ENCODE measurements at places on chromosomes 16 and 17.

- DNase-seq, result no peak
Measured at GRCh38 chr16:79213214-79213613, 387.3 kb downstream of the MAF start.

DNA sequence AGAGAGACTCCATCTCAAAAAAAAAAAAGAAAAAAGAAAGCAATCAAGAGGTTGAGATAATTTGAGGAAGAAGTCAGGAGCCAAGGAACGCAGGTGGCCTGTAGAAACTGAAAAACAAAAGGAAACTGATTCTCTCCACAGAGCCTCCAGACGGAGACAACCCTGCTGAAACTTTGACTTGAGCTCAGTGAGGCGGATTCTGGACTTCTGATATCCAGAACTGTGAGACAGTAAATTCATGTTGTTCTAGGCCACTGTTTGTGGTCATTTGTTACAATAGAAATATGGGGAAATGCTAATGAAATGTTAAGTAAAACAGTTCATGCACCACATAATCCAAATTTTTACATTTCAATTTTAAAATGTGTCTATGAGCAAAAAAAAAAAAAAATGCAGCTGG, 5.2 kb downstream of the MBTPS1 start:
- no peak for DNase-seq

GRCh38 chr16:50731130-50731988, 10.5 kb upstream of the CYLD start:
- DNase-seq, result no peak

DNA sequence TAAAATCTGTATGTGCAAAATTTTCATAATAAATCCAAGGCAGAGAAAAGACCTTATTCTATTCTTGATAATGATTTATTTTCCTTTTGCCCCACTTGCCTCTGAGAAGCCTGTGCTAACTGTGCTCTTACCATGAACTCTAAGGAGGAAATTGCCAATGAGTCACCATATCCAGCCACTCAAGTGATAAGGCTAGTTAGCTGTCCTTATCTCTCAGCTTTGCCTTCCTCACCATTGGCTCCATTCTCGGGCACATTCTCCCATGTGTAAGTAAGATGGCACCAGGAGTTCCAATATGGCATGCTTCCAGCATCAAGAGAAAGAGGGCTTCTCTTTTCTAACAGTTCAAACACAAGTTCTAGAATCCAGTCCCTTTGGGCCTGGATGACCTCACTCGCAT, 142.4 kb downstream of the TOX3 start:
- DNase-seq, result no peak

DNA sequence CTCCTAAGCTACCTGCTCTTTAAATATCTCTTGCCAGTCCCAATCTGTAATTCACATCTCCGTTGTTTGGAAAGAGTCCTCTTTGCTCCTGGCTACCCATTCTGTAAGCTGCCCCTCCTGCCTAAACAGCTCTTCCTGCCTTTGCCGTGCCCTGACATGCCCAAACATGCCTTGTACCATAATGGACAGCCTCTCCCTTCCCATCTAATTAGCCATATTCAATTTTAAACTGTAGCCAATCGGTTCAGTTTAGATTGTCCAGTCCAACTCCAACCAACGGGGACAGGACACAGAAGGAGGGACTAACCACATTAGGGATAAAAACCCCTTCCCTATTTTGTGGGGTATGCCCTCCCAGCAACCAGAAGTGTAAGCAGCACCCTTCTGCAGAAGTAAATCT, 30.6 kb upstream of the CLEC3A start:
- DNase-seq, result no peak

Data from stomach (tissue), 19 donors.